ENCODE measurements at places on chromosomes 2 and 18.
A peak's percentile ranks its signal among the peaks of the same experiment; 100 is the strongest.

DNA sequence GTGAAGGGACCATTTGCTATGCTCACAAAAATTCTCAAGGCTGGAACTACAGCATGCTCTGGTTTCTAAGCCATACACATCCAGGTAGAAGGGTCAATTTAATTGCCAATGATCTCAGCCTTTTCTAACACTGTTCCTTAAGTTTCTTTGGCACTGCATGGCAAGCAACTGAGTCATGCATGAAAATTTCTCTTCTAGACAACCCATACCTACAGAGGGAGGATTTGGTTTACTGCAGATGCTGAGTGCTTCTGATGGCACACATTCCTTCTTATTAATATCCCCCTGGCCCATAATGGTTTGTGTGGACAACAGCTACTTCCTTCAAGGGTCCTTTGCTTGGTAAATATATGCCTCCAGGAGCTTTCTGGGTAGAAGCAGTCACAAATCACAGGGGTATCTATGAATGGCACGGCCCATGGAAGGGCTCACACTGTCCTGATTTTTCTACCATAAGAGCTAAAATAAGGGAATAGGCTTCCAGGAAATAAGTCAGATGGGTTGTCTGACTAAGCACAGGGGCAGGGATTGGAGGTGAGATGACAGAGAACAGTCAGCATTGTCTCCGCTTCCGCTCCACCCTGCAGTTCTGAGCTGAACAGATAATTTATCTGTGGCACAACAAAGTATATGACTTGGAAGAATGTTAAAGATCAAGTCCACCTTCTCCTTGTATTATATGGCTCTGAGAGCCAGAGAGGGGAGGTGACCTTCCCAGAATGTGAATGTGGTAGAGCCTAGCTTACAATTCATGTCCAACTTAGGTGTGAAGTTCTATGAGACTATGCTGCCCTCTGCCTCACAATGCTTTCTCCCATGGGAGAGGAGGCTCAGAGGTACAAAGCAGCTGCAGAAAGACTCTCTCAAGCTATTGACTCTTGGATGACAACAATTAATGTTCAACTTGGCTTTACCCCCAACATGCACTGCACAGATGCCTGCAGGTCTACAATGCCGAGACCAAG lies 199.2 kb upstream of the TNP1 start:
- DNase-seq = no peak

GRCh38 chr2:5539282-5540165 lies 152.7 kb upstream of the SOX11 start:
- DNase-seq = no peak

- DNase-seq = no peak
Measured at GRCh38 chr18:28766027-28766426, 589.1 kb upstream of the CDH2 start.

GRCh38 chr18:22179631-22180030 lies 10.2 kb downstream of the GATA6 start:
- no peak for DNase-seq

GRCh38 chr2:205734436-205735037 lies 52.2 kb downstream of the NRP2 start:
- no peak for DNase-seq

DNA sequence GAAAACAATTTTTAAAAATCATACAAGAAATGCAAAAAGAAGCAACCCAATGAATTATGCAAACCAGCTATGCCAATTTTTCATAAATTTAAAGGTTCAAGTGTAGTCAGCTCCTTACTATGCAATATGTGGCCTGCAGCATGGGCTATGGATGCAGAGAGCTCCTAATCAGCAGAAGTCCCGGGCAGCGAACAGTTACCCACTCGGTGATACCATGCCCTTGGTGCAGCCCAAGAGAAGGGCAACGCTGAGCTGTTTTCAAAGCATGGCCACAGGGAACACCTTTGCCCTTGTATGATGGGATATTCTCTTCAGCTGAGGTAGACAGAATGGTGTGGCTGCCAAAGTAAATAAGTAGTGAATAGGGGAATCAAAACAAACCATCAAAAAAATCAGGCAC lies 17.3 kb upstream of the ARL5A start:
- DNase-seq = no peak

DNA sequence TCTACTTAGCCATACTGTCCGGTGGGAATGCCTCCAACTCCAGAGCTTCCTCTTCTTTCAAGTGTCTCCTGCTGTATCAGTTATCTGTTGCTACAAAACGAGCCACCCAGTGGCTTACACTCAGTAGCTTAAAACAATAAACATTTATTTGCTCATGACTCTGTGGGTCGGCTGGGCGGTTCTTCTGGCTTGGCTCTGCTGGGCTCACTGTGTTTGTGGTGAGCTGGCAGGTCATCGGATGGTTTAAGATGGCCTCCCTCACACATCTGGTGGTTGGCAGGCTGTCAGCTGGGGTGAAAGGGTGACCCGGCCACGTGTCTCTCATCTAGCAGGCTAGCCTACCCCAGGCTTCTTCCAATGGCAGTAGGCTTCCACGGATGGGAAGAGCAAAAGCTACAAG lies 122.4 kb upstream of the SLC1A4 start:
- no peak for DNase-seq

DNA sequence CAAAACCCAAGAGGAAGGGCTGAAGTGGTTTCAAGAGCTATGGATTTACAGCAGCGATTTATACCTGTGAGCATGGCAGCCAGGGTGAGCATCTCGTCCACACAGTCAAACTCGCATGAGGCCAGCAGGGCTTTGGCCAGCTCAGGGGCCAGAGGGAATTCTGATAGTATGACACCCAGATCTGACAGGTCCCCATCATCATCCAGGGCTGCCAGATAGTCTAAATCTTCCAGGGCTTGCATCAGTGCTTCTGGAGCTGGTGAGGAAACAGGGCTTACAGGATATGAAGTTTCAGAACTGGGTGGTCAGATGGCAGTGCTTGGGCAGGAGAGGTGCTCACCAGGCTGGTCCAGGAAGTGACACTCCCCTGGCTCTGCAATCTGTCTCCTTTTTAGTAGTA lies 3.5 kb downstream of the DQX1 start:
- DNase-seq = no peak

- DNase-seq = no peak
Measured at GRCh38 chr18:13390196-13390595, 171.6 kb downstream of the LDLRAD4 start.

GRCh38 chr2:8680822-8681760 lies 765 bp upstream of the ID2 start:
- peak; percentile 52 for DNase-seq

GRCh38 chr2:152627351-152627957 lies 89.8 kb downstream of the PRPF40A start:
- no peak for DNase-seq

- DNase-seq = no peak
Measured at GRCh38 chr2:55883829-55884228, 39.8 kb downstream of the EFEMP1 start.

DNA sequence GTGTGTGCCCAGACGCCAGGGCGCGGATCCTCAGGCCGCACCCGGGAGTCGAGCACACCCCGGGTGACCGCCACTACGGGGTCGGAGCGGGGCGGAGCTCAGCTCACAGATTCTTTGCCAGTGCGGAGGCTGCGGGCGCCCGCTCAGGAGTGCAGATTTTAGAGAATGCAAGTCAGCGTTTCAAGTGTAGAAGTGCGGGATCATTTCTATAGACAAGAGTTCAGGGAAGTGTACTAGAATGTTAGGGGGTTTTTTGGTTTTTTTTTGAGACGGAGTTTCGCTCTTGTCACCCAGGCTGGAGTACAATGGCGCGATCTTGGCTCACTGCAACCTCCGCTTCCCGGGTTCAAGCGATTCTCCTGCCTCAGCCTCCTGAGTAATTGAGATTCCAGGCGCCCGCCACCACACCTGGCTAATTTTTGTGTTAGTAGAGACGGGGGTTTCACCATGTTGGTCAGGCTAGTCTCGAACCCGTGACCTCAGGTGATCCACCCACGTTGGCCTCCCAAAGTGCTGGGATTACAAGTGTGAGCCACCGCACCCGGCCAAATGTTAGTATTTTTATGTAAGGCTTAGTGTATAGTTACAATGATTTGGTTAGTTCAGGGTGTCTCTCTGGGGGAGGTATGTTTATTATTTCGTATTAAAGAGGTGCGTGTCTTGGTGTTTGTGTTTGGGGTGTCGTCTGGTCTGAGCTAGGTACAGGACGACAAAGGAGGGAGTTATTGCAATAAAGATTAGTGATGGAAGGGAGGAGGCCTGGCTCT lies 619 bp upstream of the FAM168B start:
- DNase-seq = no peak

GRCh38 chr2:24228470-24228869 lies 53.6 kb downstream of the FAM228A start:
- no peak for DNase-seq

GRCh38 chr2:229343661-229344060 lies 72.6 kb upstream of the PID1 start:
- DNase-seq = no peak

GRCh38 chr2:7097353-7097895 lies 180.2 kb downstream of the RNF144A start:
- DNase-seq = peak; percentile 52

All from NCI-H1048 (cell line).